ENCODE measurements at places on chromosomes 16 and 17.

DNA sequence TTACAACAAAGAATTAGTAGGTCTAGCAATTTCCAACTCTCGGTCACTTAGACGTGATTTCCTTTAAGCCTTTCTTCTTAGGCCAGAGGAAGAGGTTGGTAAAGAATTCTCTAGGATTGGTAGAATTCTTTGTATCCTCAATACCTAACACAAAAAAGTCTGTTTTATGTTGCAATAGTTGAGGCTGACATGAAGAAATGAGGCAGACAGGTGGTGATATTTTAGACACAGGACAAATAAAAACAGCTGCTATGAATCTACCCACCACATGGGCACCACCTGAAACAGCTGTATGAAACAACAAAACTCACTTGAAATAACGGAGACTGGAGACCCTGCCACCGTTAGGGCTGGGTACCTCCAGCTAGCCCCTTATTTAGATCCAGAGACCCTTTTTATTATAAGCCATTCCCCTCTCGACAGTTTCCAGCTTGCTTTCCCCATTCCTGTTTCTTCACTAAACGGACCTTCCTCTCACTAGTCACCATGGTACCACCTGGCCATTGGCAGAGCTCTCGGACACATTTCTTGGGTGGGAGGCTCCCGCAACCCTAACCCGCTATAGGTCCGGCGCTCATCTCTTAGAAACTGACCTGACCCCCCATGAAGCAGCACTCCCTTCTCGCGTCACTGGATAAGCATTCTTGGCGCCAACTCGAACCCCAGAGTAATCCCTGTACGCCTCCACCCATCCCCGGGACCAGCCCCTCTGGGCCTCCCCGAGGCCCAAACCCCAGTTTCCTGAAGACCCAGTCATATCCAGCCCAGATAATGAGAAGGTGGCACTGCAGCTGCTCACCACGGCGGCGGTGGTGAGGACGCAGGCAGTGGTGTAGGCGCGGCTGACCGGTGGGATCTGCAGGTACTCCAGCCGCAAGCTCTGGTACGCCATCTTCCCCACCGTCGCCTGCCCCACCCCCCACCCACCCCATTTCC lies at the start of gene DERL2:
Gene DERL2, minus strand, starts transcription at position 909 of the 936 bp plus-strand sequence. Its CDS starts 17 bp downstream, at position 892.
- no peak for DNase-seq

DNA sequence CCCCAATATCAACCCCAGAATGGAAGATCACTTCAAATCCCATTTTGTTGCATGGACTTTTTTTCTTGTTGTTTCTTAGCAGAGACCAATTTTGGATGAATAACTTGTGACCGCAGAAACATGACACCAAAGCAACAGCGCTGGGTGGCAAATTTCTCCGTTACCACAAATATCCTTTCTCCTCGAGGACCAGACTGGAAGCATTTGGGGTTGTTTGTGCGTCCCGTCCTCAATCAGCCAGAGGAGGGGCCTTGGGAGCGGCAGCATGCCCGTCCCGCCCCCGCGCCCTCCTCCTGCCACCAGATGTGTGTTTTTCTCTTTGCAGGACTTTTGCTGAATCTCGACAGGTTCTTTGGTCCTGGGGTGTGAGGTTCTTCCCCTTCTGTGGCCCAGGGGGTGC lies 282.5 kb upstream of the FOXF1 start:
- no peak for DNase-seq

DNA sequence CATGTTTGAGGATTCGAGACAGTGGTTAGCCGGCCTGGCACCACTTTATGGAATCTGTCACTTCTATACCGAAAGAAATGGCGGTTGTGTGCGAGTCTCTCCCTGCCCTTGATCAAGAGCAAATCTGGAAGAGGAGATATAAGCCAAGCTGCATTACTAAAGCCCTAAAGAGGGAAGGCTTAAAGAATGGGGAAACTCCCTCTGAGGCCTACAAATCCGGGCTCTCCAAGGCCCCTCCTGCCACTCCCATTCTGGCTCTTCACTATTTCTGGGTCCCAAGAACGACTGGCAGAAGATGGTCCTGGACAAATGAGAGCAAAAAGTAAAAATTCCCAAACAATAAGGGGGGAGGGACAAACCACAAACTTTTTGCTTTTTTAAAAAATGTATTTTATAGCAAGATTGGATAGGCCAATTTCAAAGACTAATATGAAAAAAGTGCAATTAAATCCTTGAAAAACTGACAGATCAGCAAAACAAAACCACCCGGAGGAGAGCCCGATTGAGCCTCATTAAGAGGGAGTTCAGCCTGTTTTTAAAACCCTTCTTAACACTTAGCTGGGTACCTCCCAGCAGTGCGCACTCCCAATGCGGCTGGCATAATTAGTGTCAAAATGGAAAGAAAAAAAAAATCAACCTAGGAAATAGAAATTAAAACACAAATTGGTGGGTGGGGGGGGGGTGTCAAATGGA lies 193.5 kb downstream of the ZFHX3 start:
- no peak for DNase-seq

GRCh38 chr16:64445245-64445644 lies 676.6 kb downstream of the CDH11 start:
- DNase-seq: no peak

GRCh38 chr17:49191917-49192741 lies 18.2 kb downstream of the GNGT2 start:
- DNase-seq: peak; percentile 92

DNA sequence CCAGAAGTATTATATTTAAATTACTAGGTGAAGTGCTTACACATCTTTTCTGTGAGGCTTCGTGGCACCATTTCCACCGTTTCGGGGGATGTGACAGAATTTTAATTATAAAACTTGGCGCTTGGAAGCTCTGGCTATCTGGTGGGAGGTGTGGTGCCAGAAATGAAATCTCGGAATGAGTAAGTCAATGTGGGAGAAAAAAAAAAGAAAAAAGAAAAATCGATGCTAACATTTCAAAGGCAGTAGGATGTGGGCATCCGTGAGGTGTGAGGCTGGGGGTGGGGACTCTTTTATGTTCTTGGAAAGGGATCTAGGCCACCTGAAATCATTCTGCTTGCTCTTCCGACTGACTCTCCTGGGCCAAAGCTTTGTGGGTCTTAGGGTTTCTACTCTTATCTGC lies 21.9 kb downstream of the CPPED1 start:
- peak; percentile 10 for DNase-seq

DNA sequence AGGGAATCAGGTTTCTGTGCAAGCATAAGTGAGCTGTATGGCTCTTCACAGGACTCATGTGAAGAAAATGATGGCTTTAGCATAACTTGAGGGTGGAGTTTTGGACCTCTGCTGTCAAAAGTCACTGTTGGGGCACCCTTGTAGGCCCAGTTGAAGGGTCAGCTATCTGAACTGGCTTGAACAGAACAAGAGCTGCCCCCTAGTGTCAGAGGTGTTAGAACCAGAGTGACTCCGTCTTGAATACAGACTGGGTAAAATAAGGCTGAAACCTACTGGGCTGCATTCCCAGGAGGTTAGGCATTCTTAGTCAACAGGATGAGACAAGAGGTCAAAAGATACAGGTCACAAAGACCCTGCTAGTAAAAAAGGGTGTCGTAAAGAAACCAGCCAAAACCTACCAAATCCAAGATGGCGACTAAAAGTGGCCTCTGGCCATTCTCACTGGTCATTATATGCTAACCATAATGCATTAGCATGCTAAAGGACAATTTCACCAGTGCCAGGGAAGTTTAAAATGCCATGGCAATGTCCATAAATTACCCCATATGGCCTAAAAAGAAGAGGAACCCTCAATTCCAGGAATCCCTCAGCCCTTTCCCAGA lies 484.0 kb upstream of the ERCC4 start:
- no peak for DNase-seq

DNA sequence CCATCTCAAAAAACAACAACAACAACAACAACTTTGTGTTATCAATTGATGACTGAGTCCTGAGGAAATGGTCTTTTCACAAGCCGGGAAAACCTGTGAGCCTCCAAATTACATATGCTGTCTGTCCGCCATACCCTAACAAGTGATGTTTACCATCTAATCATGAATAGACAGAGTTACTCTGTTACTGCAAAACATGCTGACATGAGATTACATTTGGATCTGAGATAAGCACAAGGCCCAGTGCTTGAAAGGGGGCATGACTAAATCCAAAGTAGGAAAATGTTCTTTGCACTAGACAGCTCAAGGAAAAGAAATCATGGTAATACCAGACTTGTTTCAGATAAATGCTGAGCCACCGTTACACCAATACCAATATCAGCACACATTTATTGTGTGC lies 8.6 kb upstream of the ATXN1L start:
- no peak for DNase-seq

GRCh38 chr16:65045961-65046360 lies 75.9 kb downstream of the CDH11 start:
- no peak for DNase-seq

GRCh38 chr17:50026046-50026675 lies 29.7 kb upstream of the ITGA3 start:
- no peak for DNase-seq

DNA sequence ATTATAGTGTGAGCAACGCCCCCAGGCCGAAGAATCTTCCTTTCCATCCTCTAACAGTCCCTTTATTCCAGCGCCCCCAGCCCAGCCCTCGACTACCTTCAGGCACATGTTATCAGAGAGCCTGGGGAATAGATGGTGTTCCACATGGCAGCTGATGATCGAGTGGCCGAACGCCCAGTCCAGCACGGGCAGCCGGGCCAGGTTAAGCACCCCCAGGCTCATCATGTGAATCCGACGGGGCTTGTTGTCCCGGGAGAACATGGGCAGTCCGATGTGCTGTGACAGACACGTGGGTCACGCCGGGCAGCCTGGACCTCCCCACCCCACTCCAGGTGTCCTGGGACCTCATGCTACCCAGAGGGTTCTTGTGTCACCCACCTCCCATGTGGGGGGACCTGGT lies 6.5 kb upstream of the FDXR start:
- no peak for DNase-seq

DNA sequence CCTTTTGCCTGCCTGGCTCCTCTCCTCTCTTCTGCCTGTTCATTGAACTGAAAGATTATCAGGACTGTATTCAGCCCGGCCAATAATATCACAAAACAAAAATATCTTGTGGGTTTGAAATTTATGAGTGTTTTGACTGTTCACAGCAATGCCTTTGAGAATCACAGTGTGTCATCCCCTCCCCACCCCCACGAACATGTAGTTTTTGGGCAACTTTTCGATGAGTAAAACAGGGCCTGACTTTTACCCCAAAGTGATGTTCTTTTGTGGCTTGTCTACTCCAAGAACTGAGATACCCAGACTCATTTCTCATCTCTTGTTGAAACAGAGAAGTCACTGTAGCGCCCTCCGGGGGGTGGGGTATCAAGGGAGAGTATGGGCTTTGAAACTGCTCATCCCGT lies 675.7 kb downstream of the WWOX start:
- DNase-seq: peak; percentile 71

DNA sequence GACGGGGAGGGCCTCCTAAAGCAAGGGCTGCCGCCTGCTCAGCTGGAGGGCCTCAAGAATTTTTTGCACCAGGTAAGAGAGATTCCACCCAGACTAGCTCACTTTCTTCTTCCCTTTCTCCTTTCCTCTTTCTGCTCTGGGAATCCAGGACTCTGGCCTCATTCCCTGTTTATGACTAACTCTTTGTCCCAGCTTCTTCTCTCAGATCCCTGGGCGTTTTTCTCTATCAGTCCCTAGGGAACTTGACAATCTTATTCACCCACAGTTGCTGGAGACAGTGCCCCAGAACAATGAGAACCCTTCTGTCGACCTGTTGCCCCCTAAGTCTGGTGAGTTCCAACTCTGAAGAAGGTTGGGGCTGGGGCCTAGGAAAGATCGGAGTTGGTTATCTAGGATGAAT lies 15.6 kb downstream of the CNTROB start:
- DNase-seq: no peak

GRCh38 chr16:10846213-10846998 lies 27.8 kb upstream of the TVP23A start:
- no peak for DNase-seq

- DNase-seq: no peak
Measured at GRCh38 chr16:77540646-77541045, 105.8 kb upstream of the ADAMTS18 start.

GRCh38 chr17:31327534-31328159 lies 6.2 kb upstream of the EVI2A start:
- DNase-seq: no peak

GRCh38 chr17:60685437-60685836 lies 7.8 kb downstream of the BCAS3 start:
- no peak for DNase-seq

GRCh38 chr16:8173111-8173644 lies 417.1 kb downstream of the TMEM114 start:
- DNase-seq: peak; percentile 8

- peak; percentile 35 for DNase-seq
Measured at GRCh38 chr17:794876-795275, 12.7 kb downstream of the MRM3 start.

- no peak for DNase-seq
Measured at GRCh38 chr17:57956291-57957119, 1.3 kb upstream of the CUEDC1 start.

GRCh38 chr17:49952209-49952911 lies 16.6 kb upstream of the DLX4 start:
- DNase-seq: peak; percentile 78

GRCh38 chr16:65621640-65622039 lies 499.8 kb upstream of the CDH11 start:
- no peak for DNase-seq

- no peak for DNase-seq
Measured at GRCh38 chr17:65402513-65403496, 158.6 kb downstream of the AXIN2 start.

- no peak for DNase-seq
Measured at GRCh38 chr17:797236-797840, 15.2 kb downstream of the MRM3 start.

DNA sequence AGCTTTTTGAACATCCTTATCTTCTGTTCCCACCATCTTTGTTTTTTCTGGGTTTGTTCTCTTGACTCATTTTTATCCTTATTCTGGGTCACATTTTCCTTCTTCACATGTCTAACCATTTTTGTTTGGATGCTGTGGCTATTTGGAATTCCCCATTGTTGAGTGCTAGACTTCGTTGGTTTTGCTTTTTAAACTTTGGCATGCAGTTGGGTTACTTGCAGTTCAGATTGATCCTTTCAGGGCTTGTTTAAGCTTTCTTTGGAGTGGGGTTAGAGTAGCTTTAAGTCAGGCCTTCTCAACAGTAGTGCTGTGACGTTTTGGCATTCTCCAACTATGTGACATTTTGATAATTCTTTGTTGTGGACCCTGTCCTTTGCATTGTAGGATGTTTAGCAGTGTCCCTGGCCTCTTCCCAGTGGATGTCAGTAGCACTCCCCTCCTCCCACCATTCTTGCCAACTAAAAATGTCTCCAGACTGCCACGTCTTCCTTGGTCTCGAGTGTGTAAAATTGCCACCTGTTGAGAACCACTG lies 21.1 kb downstream of the PRMT7 start:
- no peak for DNase-seq

DNA sequence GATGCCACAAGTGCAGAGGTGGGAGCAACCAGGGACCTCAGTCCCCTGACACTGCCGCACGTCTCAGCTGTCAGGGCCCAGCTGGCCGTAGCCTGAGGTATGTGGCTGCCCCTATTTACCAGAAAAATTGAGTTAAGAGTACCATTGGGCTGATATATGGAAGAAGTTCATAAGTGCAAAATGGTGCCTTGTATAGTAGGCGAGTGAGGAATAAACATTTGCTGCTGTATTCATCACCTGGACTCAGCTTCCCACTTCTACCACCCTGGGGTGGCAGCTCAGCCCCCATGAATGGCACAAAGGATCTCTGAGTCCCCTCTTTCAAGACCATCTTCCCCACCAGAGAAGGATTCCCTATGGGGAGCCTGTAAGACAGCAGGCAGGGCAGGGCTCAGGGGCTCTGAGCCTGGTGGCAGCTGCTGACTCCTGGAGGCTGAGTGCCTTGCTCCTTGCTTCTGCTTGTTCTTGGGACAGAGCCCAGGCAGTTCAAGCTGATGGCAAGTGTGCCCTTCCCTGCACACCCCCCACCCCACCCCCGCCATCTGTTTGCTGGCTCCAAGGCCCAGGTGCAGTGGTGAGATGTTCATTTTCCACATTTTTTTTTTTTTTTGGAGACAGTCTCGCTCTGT lies 29.0 kb downstream of the TRPV2 start:
- DNase-seq: no peak
